Stimulated activated CD8-positive, alpha-beta memory T cell treated with anti-CD3 and anti-CD28 coated beads, Interleukin-7, amount 100 ng/mL, for 24 hours (primary cell): ENCODE measurements at places on chromosomes 11 and 22.

- DNase-seq: no peak
Observed at GRCh38 chr11:91997226-91997625, 227.4 kb upstream of the FAT3 start.

- DNase-seq: no peak
Observed at GRCh38 chr11:10487002-10487647, 32.1 kb downstream of the AMPD3 start.

DNA sequence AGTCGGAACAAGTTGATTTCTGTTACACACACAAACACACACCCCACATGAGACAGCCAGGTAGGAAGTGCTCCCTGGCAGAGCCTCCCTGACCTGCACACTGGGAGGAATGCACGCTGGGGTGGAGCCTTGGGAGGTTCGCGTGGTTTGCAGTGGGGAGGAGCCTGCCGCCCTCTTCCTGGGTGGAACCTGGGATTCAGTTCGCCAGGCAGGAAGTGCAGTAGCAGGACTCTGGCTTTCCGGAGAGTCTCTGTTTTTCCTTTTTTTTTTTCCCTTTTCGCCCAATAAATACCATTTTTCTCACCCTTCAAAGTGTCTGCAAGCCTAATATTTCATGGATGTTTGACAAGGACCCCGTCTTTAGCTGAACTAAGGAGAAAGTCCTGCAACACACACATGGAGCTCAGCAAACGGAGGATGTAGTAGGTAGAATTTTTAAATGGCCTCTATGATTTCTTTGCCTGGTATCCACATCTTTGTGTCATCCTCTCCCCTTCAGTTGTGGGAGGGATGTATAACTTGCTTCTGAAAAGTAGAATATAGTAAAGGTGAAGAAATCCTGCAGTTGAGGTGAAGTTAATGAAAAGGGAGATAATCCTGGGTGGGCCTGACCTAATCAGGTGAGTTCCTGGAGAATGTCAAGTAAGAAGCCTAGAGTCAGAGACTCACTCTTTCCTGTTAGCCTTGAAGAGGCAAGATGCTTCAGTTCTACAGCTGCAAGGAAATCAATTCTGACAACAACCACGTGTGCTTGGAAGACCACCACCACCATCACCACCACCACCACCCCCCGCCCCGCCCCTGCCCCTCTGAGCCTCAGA is 72.9 kb downstream of the PIWIL4 start:
- no peak for DNase-seq

DNA sequence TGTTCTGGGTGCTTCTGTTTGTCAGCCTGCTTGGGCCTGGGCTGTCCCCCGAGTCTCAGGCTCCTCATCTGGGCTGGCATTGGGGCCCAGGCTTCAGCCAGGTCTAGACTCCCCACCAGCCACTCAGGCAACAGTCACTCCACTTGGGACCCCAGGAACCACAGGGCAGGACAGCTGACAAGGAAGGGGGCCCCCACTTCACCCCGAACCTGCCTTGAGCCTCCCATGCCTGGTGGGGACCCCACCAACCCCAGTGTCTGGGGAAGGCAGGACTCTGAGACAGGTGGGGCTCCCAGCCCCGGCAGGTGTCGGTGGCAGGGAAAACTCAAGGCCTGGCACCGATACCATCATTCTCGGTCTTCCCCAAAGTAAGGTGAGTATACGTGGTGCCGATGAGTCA is 11.7 kb upstream of the LTO1 start:
- DNase-seq: no peak

GRCh38 chr11:3158821-3159220 is 6.3 kb downstream of the OSBPL5 start:
- no peak for DNase-seq
